Activated T-cell treated with anti-CD3 and anti-CD28 coated beads, Interleukin-2, amount 50 U/mL, for 1 hour (primary cell): ENCODE measurements at places on chromosomes 13 and 19.
A peak's percentile ranks its signal among the peaks of the same experiment; 100 is the strongest.

DNA sequence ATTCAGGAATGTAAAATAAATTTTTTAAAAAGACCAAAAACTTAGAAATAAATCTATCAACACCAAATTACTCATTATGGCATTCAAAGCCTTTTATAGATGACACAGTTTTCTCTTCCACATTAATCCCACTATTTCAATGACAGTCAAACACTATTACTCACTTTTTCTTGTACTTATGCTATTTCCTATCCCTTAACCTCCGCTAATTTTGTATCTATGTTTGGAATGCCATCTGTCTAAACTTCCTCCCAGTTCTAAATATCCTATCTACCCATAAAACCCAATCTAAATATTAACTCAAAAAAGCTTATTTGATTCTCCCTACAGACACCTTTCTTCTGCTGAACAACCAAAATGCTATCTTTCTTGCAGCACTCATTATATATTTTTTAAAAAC, 203.5 kb downstream of the ENOX1 start:
- no peak for DNase-seq

- no peak for DNase-seq
These were observed 123.4 kb downstream of the NUFIP1 start for GRCh38 chr13:44865722-44866410.

- DNase-seq: no peak
These were observed 133.7 kb downstream of the GGACT start for GRCh38 chr13:100454876-100455275.

DNA sequence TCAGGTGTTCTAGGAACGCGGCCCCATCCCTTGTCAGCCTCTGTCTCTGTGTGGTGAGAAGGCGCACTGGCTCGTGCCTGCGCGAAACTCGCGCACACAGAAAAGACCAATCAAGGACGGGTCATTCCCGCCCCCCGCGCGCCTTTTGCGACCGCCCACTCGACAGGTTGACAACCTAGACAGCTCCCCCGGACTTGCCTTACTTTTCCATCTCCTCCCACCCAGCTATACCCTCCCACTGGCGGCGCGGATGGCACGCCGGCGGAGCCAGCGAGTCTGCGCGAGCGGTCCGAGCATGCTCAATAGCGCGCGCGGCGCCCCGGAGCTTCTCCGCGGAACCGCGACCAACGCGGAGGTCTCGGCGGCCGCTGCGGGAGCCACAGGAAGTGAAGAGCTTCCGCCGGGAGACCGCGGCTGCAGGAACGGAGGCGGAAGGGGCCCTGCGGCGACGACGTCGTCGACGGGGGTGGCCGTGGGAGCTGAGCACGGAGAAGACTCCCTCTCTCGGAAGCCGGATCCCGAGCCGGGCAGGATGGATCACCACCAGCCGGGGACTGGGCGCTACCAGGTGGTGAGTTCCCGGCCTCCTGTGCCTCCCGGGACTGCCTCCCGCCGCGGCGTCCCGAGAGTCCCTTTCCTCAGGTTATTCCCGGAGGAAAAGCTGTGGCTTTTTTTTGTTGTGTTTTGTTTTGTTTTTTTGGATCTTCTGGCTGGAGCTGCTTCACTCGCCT, at the start of gene NDFIP2:
Gene NDFIP2, plus strand, starts transcription at position 202 of the 731 bp plus-strand sequence. Its CDS starts 49 bp downstream, at position 251.
- peak; percentile 87 for DNase-seq

DNA sequence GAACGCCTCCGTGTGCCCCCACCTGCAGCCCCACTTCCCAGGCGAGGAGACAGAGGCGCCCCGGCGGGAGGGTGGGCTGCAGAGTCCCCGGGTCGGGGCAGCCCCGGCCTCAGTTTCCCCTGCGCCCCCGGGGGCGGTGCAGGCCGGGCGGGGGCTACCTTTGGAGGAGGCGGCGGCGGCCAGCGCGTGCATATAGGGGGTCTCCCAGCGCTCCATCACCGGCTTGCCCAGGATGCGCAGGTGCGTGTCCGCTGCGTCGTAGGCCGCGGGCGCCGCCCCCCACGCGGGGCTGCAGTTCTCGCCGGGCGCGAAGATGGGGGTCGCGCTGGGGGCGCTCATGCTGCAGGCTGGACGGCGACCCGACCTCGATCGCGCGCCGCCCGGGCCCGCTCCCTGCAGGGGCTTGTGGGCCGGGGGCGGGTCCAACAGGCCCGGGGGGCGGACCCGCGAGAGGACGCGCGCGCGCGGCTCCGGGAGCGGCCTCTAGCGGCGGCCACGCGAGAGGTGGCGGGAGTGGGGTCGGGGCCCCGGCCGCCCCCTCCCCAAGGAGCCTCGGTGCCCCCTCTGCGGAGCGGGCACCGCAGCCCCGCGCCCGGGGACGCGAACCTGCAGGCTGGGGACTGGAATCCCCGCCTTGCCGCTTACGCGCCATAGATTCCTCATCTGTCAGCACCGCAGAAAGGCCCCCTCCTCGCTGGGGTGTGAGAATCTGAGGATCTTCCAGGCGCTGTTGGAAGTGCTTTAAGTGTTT, at the start of gene GAMT:
Gene GAMT, minus strand, starts transcription at position 405 of the 751 bp plus-strand sequence. Its CDS starts 66 bp downstream, at position 339.
- DNase-seq: peak; percentile 73

GRCh38 chr19:3154957-3155736, 19.3 kb downstream of the GNA15 start:
- peak; percentile 78 for DNase-seq

DNA sequence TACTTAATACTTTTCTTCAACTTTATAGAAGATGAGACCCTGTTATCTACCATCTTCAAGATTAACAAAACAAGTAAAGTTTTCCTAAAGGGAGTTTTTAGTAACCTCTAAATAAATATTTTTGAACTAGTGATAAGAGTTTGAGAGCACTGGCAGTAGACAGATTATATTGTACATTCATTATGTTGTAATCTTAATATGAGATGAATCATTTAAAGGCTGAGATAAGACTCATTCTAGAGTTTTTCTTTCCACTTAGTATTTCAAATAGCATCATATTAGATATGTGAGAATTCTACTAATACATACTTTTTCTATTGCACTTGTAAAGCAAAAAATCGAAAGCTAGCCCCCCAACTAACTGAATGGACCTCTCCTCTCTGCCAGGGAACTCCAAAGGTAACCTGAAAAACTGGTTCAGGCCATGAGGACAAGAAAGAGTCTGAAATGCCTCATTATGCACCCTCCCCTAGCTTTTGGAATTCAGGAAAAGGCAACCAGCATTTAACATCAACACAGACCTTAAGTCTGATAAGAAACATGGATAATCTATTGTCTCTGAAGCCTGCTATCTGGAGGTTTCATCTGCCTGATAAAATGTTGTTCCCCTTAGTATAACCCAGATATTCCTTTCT, 875.4 kb upstream of the SLC10A2 start:
- DNase-seq: no peak

GRCh38 chr19:40831502-40832430, 18.5 kb downstream of the CYP2A6 start:
- DNase-seq: peak; percentile 2

DNA sequence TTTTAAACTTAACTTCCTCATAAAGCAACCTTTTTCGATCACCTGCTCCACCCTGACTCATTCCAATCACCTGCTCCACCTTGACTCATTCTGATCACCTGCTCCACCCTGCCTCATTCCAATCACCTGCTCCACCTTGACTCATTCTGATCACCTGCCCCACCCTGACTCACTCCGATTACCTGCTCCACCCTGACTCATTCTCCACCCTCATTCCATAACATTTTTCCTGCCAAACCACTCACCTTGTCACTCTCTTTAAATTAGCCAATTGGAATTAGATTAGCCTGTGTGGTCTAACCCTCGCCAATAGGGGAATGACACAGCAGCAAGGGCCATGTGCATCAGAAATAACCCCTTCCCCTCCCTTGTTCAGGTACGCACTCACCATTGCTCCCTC, 31.9 kb upstream of the ZNF83 start:
- no peak for DNase-seq

- no peak for DNase-seq
These were observed 70.0 kb downstream of the INSR start for GRCh38 chr19:7224209-7224686.

GRCh38 chr13:56332671-56333070, 808.0 kb upstream of the PRR20A start:
- DNase-seq: no peak

DNA sequence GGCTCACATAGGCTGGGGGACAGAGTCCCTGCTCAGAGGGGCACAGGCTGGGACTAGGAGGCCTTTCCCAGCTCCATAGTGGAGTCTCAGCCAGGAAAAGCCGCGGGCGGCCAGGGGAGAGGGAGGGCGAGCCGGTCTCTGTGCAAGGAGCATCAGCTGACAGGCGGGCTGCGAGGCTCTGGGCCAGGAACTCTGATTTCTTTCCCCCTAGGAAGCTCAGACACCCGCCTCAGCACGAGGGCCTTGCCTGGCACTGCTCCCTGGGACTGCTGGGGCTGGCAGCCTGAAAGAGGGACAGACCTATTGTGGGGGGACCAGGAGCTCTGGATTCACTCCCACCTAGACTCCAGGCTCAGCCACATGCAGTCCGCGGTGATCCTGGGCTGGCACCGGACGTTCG, 2.2 kb upstream of the PLK5 start:
- no peak for DNase-seq

DNA sequence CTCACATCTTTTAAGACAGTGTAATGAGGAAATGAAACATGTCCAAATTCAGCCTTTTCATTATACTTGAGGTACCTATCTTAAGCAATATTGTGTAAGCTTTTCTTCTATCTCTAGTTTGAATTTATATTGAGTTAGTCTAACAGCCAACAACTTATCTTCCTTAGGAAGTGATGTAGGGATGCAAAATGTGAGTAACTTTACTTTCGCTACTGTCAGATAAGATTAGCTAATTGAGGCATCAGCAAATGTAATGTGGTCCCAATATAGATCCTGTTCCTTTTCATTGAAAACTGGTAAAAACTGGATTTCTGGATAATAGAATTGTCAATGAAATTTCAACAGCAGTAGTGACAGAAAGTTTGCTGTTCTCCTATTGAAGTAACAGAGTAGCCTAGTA, 902.2 kb downstream of the GPC5 start:
- DNase-seq: no peak

- no peak for DNase-seq
These were observed 3.0 kb upstream of the ZNF628 start for GRCh38 chr19:55473225-55474012.

GRCh38 chr13:26062853-26063444, 11.1 kb upstream of the SHISA2 start:
- DNase-seq: peak; percentile 28

GRCh38 chr19:43672061-43672679, 2.2 kb upstream of the PLAUR start:
- DNase-seq: no peak

DNA sequence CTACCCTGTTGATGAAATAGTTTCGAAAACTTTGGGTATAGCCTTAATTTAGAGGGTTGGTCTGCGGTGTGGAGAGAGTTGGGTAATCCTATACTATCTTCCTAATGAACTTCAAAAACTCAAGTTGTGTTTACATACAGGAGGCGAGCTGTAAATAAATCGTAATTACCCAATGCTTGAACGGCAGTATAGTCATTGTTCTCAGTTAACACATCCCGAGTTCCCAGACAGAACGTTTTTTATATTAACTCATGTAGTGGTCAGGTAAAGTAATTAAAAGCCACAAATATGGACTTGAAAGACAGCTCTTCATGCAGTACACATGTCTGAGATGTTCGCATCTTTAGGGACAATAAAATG, 1.5 kb downstream of the PDS5B start:
- DNase-seq: no peak

GRCh38 chr19:46803555-46803954, 15.2 kb upstream of the SLC1A5 start:
- DNase-seq: no peak

DNA sequence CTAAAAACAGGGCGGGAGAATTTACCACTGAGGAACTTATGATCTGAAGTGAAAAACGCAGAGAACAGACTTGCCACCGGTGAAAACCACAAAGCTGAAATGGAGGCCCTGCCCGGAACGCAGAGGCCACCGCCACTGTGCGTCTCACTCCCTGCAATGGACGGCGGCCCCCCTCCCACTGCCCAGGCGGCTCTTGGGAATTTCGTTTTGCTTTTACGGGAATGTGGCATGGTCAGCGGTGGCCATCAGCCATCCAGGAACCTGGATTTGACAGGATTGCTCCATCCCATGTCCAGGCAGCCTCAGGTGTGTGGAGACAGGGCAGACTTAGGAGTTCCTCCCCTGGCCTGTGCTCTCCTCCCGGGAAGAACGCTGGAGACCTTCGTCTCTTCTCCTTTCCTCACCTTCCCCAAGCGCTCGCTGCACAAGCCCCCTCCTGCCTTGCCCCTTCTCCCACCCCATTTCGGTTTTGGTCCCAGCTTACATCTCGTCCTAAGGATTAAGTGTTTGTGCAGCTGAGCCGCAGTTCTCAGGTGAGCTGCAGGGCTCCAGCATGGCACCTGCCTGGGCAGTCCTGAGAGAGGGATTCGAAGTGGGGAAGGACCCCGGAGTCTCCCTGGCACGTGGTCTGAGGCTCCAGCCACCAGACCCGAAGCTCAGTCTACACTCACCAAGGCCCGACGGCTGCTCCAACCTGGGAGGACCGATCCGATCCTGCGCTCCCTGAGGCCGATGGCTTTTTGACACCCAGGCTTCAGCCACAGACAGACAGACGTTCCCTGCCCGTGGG, 49.9 kb downstream of the MCF2L start:
- DNase-seq: no peak

GRCh38 chr13:113550453-113550852, 34.1 kb upstream of the TFDP1 start:
- DNase-seq: no peak

GRCh38 chr19:36488846-36489117, 579 bp downstream of the ZNF566 start:
- no peak for DNase-seq

GRCh38 chr19:38496116-38496515, 62.6 kb downstream of the RYR1 start:
- DNase-seq: no peak

- no peak for DNase-seq
These were observed 35.4 kb downstream of the BRD4 start for GRCh38 chr19:15296841-15297415.

GRCh38 chr13:85808811-85809210, 9.6 kb upstream of the SLITRK6 start:
- DNase-seq: no peak

GRCh38 chr19:10269333-10270179, 1.4 kb upstream of the ICAM1 start:
- DNase-seq: peak; percentile 93

DNA sequence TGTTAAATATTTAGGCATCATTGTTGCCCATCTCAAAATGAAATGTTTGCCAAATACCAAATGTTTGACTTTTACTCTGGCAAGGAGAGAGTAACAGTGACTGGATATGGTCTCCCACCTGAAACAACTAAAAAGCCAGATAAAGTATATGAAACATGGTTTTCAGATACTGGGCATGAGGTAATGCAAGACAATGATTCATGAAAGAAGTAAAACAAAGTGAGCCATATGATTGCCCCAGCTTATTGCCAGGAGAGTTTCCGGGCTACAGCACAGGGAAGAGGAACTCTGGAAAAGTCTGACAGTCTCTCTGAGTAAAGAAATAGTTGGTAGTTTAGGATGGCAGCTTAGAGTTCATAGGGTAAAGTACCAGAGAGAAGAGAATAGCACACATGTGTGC, 354.6 kb downstream of the DNAJC15 start:
- DNase-seq: no peak

- no peak for DNase-seq
These were observed 1564.3 kb upstream of the PRR20A start for GRCh38 chr13:55576389-55576788.

GRCh38 chr13:42539670-42540069, 34.3 kb upstream of the TNFSF11 start:
- DNase-seq: no peak
